Activated CD4-positive, alpha-beta T cell treated with anti-CD3 and anti-CD28 coated beads, Interleukin-2, Interleukin-6, amounts not matched to agents 100 ng/mL and 50 ng/mL, durations not matched to agents 16 hours and 8 hours (primary cell): ENCODE measurements at places on chromosomes 12 and 14.
A peak's percentile ranks its signal among the peaks of the same experiment; 100 is the strongest.

DNA sequence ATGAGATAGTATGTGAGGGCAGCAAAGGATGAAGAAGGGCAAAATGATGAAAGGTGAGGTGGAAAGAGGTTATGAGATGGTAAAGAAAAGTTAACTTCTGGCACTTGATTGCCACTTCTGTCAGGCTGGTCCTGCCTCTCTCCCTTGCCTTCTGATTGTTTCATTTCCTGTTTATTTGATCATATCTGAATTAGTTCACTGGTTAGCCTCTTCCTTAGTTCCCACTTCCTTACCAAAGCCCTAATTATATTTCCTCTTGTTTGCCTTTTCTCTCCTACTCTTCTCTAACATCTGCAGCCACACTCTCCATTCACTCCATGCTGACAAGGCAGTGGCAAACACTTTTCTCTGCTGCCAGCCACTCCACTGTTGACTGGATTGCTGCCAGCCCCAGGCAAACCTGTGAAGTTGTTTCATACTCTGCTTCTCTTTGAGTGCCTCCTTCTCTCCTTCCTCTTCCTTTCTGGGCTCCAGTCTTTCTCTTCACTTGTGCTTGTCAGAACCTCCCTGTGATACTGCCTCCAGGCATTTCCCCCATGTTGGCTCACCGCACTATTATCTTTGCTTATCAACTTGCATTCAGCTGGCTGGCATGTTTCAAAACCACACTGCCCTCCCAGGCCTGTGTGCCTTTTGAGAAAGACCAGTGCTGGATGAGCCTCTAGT, 8.1 kb downstream of the PNP start:
- DNase-seq = peak; percentile 43

DNA sequence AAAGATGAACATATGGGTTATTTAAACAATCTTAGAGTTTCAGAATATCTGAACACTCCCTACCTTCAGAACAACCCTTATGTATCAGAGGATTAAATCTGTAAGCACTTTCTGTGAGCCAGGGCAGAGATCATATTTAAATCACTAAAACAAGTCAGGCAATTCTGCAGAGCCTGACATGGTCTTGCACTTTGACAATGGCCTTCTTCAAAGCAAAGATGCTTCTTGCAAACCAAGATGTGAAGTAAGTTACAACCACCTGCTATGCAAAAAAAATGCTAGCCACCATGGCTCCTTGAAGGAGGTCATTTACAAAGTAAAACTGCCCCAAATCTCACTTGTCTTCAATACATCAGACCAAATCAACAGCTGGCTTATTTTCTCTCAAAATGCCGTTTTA, 3.2 kb downstream of the PPP1CC start:
- peak; percentile 27 for DNase-seq

DNA sequence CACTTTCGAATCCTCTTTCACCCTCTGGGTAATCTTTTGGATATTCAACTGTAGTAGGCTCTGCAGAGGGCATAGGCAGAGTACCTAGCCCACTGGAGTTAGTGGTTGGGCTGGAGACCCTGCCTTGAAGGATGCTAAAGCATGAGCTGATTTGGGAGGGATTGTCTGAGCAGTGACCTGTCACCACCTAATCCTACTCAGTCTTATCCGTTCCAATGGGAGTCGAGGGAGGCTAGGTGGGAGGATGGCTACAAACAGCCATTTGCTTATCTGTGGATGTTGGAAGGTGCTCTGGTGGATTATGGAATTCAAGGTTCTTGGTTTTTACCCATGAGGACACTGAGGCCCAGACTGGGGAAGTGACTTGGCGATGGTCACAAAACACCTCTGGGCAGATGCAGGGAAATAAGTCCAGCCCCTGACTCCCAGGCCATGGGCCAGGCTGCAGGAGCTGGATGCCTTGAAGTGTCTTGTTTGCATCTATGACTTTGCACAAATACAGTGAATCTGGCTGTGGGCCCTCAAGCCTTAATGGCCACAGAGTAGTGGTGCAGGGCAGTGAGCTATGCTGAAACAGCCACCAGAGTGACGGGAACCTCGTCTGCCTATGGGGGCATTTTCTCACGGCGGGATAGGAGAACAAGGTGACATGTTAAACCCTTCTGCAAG, 3.7 kb downstream of the KMT5A start:
- no peak for DNase-seq

- DNase-seq = no peak
Measured at GRCh38 chr12:81888106-81888740, 129.1 kb upstream of the PPFIA2 start.

- DNase-seq = no peak
Measured at GRCh38 chr12:104619305-104619704, 162.6 kb downstream of the CHST11 start.

GRCh38 chr12:4027412-4027811, 154.2 kb upstream of the PARP11 start:
- DNase-seq = peak; percentile 28

DNA sequence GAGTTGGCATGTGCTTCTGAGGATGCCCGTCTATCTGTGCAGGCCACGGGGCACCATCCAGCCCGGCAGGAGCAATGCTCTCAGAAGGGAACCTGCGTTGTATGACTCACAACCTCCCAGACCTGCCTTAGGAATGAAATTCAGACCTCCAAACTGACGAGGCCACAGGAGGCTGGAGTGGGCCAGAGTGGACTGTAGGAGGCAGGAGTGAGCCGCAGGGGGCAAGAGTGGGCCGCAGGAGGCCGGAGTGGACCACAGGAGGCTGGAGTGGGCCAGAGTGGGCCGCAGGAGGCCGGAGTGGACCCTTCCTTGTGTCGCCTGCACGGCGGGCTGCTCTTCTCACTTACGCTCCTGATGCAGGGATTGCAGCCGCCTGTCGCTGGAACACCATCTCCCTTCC, 11.1 kb upstream of the FBRSL1 start:
- DNase-seq = no peak

GRCh38 chr14:76381817-76382494, 6.0 kb downstream of the ESRRB start:
- DNase-seq = no peak

DNA sequence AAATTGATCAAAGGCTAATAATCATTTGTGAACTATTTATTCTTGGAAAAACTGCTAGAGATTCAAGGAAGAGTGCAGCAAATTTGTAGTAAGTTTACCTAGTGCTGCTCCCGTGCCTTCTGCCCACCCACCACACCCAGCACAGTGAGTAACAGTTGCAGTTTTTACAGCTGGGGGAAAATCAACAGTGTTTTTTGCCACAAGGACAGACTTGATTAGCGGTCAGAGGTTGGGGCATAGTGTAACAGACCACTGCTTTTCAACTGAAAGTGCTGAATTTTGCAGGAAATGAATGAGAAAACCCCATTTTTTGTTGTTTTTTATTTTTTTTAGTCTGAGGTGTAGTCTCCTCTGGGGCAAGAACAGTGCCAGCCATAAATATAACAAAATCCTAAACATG, 7.5 kb upstream of the KLRK1 start:
- no peak for DNase-seq

DNA sequence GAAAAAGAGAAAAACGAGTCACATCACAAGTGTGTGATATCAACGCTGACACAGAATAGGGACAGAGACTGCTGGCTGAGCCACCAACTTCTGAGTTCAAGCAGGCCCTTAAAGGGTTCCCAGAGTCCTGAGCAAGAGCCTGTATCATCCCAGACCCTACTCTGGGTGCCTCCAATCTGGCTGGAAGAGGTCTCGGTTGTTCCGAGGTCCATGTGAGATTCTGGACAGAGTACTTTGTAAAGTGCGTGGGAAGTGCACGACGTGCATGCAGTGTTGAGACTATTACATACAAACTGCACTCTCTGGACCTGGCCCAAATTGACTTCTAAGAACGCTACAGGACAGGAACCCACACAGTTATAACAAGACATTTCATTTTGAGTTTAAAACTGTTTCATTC, 40.6 kb downstream of the MOK start:
- DNase-seq = peak; percentile 11

GRCh38 chr12:57766464-57767304, at the start of gene CYP27B1:
CYP27B1 (minus strand) TSS chr12:57767078; CDS start chr12:57767041, 37 bp downstream.
- no peak for DNase-seq

DNA sequence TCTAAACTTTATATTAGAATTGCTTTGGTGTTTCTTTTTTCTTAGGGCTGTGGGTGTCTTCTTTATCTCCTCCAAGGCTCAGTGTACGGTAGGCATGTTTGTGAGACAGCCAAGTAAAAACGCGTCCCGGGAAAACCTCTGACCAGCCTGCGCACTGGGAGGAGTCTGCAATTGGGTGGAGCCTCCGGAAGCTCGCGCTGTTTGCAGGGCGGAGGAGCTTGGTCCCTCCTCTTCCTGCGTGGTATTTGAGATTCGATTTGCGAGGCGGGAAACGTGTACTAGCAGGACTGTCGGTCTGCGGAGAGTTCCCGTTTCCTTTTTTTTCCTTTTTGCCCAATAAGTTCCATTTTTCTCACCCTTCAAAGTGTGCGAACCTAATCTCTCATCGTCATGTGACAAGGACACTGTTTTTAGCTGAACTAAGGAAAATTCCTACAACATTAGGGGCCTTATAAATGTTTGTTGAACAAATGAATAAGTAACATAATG, 182.1 kb upstream of the OTX2 start:
- no peak for DNase-seq

GRCh38 chr12:87967871-87968270, 61.3 kb downstream of the C12orf50 start:
- DNase-seq = no peak

DNA sequence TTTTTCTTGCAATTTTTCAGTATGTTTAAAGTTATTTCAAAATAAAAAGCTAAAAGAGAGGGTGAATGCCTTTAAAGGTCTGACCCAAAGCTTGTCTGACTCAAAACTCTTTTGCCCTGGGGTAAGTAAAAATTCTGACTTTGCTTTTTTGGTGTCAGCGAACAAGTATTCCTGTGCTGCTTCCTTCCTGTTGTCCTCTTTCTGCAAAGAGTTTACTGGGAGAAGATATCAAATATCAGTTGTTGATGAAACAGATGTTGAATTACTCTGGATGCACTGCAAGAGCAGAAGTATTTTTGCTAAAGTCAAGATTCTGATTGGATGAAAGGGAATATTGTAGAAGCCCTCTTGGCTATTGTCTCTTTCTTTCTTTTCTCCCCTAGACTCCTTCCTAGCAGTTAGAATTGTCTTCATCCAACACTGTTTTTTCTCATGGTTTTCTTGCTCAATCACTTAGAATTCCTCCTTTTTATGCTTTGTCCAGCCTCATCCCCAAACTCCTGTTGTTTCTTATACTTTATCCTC, 62.0 kb downstream of the DACT1 start:
- DNase-seq = no peak

- no peak for DNase-seq
Measured at GRCh38 chr12:93302331-93303229, 75.1 kb upstream of the NUDT4 start.

GRCh38 chr14:70635971-70636595, 5.6 kb upstream of the TTC9 start:
- no peak for DNase-seq

- DNase-seq = peak; percentile 70
Measured at GRCh38 chr12:120110550-120111501, 5.7 kb downstream of the RAB35 start.

DNA sequence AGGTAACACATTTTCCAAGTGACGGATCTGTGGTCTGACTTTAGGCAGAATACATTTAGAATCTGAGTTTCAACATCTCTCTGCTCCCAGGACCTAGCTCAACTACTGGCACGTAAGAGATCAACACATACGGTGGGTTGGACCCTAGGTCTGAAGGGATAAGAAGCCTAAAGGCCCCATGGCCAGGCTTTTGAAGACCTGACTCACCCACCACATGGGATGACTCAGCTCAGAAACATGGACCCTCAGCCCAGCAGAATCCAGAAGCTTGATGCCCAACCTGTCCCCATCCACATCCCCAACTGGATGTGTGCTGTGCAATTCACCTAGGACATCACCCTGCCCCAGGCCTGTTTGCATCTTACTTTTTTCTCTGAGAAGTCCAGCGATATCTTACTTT, 770.2 kb downstream of the BCL11B start:
- no peak for DNase-seq

DNA sequence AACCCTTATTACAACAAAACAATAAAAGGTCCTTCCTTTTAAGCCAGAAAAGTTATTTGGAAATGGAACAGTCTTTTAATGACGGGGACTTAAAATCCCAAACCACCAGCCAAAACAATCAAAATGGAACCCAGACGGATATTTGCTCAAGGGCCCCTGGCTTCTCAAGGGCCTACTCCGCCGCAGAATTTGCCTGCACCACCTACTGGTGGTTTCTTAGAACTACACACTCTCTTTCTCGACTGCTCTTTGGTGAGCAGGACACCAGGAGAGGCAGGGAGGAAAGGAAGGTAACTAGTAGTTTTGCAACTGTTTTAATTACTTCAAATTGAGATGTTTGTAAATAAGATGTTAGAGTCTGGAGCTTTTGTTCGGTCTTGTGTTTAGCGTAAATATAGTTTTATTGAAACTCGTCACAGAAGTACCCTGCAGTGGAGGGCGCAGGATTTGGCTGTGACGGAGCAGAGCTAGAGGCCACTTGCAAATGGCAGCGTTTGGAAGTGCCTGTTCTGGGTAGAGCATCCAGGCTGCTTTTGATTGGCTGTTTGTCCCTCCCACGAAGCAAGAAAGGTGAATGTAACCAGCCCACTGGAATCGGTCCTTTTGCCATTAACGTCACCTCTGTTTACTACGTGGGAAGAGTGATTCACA, 238.5 kb downstream of the CACNA1C start:
- DNase-seq = peak; percentile 67

DNA sequence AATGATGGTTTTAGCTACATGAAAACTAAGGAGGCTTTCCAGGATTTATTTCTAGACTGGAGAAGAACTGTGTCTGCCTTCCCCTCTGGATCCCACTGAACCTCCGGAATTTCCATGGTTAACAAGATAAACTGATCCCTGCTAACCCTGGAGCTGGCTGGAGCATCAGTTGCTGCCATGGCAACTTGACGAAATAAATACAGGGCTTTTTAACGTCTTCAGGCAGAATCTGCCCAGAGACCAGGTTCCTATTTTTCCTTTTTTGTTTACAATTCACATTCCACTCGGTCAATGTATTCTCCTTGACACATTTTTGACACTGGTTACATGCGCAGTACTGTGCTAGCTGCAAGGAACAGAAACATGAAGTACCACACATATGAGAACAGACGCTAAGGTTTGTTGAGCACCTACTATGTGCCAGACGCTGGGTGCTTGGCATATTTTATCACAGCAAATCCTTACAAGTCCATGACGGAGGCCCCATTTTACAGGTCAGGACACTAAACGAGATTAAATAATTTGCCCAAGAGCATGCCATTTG, 1.7 kb downstream of the C14orf132 start:
- DNase-seq = no peak

GRCh38 chr14:99413172-99413571, 67.5 kb downstream of the SETD3 start:
- DNase-seq = no peak

DNA sequence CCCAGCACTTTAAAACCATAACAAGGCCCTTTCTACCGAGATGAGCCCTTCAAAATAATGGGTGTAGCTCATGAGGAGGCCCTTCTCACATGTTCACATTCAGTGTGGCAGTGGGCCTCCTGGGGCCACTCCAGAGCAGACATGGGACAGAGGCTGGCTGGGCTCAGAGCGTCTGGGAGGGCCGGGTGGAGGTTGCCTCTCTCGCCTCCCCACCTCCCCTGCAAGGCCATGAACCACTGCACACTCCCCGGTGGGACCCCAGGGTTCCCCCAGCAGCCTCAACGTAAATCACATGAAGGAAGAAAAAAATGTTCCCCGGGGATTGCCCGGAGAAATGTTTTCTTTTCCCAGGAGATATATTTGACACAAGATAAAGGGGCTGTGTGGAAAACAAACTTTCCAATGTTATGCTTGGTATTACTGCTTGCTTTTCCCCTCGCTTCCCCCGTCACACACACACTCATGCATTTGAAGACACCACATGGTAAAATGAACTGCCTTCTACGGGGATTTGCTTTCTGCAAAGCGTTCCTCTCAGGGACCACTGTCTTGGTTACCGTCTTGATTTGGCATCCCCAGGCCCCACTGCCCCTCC, 190.7 kb upstream of the CCND2 start:
- DNase-seq = no peak
